ENCODE measurements at places on chromosomes 11 and 22.

DNA sequence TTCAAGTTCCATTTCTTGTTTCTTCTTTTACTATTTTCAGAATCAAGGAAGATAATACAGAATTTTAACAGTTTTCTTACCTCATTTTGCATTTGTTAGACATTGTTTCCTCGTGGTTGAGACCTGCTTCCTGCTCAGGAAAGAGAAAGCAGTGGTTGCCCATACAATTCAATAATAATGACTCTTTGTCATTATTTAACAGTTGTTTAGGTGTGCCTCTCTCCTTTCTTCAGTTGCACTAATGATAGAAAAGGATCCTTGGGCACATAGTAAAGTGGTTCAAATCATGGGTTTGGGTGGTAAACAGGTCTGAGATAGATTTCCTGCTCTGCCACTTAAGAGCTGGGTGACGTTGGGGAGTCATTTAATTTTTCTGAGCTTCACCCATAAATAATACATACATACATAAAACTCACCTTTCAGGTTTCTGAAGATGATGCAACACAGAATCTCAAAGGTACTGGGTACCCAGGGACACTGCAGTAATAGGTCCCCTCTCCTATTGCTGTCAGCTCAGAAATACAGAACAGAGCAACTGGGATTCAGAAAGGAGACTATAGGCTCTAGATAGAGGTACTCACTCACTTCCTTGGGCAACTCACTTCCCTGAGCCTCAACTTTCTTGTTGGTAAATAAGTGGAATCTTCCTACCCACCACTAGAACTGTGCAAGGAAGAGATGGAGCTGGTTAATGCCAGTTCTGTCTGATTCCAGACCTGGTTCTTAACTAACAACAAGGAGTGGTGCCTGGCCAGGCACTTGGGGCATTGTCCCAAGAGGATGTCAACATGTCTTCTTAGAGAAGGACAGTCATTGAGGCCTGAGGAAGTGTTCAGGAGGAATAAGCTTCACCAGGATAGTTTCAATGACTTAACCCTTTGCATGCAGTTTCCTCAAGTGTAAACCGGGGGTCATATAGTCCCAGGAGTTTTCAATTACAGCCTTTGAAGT lies 34.9 kb downstream of the CD44 start:
- DNase-seq: no peak

DNA sequence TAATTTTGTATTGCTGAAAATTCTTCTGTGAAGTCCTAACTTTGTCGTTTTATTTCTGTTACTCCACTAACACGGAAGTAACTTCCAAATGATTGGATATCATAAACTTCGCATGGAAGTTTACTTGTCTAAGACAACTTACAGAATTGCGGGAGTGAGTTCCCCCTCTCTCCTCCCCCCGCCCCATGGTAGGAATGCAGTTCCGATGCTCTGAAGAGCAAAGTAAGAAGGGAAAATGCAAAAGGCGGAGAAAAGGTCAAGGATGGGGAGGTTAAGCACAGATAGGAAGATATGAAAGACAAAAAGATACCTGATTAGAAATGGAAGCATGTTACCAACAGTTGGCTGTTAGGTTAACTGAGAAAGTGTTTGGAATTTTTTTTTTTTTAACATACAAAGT lies 1.3 kb downstream of the EIF3M start:
- DNase-seq: no peak

DNA sequence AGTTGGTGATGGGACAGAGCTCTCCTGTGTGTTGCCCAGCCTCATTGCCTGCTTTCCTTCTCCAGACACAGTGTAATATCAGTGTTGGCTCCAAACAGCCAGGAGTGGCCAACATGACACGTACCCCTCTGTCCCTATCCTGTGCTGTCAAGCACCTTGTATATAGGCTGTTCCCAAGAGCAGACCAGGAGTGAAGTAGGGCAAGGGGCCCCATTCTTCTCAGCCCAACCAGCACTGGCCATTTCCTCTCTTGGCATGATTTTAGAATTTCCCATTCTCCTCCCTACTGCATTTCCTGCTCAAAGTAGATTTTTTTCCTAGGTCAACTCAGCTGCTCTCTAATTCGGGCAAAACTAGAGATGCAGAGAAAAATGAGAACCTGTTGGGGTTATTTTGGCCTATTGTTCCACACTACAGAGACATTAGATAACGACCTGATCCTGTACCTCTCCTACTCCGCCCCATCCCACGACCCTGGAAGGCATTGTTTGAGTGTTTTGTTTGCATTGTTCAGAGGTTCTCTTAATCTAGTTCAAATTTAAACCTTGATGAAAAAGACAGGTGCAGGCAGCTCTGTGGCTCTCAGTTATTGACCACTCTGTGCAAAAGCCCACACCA lies 95.6 kb downstream of the RASSF10 start:
- DNase-seq: no peak

GRCh38 chr22:47287516-47287915 lies 525.1 kb downstream of the TBC1D22A start:
- no peak for DNase-seq

DNA sequence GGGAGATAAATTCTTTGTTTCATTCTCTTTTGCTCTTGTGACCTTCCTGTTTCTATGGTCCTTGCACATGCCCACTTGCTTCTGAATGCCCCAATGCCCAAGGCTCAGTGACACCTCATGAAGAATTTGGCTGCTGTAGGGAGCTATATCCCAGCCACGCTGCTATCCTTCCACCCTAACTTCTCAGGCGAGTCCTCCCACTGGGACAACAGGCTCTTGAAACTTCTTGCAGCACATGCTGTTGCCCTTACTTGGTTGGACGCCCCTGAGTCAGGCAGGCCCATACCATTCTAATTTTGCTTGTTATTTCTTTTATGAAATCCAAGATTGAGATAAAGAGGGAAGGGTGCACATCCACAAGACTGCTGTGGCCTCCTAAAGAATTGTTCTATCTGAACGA lies 57.6 kb upstream of the BLID start:
- no peak for DNase-seq

DNA sequence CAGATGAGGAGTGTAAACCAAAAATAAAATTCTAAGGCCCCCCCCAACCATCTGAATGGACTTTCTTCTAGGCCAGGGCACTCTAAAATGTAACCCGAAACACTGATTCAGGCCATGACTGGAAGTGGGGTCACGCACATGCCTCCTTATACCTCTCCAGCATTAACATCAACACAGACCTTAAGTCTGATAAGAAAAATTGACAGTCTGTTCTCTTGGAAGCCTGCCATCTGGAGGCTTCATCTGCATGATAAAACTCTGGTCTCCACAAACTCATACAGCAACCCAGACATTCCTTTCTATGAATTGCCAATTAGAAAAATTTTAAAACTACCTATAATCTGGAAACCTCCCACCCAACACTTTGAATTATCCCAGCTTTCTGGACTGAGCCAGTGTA lies 3.9 kb upstream of the SERGEF start:
- DNase-seq: no peak

Measured in coronary artery (tissue), 2 donors.